ENCODE measurements at places on chromosomes 7 and 10.

DNA sequence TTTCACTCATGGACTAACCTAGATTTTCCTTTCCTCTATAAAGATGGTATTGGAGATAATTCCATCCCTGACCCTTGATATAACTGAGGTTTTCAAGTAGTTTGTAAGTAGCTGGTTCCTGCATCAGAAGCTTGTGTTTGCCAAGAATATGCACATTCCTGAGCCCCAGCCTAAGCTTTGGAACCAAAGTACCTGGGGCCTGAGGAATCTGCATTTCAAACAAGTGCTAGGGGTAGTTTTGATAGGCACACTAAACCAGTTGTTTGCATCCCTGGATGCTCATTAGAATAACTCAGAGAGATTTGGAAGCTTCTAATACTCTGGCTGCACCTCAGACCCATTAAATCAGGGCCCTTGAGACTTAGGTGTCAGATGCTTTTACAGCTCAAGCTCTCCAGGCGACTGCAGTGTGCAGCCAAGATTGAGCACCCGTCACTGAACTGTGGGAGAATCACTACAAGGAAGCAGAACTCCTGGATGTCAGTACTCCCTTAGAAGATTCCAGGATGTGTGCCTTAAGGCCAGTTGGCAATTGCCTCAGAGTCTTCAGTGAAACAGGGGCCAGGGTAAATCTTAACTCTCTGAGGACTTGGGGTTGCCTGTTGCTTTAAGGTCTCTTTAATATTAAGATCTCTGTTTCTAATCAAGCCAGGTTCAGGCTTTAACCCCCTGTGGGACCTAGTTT is 565.0 kb downstream of the REEP3 start:
- DNase-seq, result no peak

GRCh38 chr7:30005464-30005863 is 15.9 kb upstream of the SCRN1 start:
- no peak for DNase-seq

- no peak for DNase-seq
These were observed 21.3 kb upstream of the TMEM236 start for GRCh38 chr10:17730667-17731066.

DNA sequence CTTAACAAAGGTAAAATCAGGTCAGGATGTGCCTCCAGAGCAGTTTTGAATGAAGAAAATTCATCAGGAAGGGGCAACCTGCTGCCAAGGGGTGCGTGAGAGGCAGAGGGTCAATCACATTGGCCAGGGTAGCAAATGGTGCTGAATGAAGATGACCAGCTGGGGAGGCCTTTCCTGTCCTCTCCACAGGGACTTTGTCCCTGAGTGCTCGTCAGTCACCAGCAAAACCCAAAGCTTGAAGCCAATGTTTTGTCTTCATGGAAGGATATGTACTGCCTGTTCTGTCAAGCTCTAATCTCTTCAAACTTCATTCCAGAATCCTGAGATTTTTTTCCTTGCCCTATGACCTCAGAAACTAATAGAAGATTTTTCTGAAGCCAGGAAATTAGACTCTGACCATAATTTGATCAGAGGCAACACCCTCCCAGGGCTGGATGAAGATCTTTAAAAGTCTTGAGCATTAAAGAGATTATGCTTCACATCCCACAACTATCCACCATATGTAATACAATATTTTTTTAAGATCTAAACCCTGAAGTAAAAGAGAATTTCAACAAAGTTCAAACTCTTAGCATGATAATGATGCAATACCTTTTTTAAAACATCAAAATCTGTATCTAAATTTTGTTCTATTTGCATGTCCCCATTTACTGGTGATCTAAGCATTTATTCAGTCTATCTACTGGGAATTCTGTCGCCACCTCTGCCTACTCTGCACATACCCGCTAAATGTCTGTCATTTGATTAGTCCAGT is 243.0 kb downstream of the SNX13 start:
- DNase-seq, result no peak

DNA sequence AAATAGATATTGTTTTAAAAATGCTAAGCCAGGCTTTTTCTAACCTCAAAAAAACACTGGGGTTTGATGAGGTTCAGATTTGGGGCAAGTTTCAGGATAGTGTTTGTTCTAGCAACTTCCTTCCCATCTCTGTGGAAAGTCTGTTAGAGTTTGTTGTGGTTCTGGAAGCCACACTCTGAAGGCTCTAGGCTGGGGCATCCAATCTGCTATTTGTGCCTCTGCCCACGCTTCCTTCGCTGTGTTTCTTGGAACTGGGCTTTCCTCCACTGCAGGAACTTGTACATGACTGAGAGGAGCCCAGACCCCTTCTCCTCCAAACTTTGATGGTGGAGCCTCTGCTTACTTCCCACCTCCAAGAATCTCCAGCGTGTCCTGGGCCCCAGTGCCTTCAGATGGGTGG is 108.5 kb upstream of the SLC25A13 start:
- DNase-seq, result no peak

GRCh38 chr10:57689596-57690297 is 577.9 kb downstream of the IPMK start:
- no peak for DNase-seq

- DNase-seq, result no peak
These were observed 165.5 kb downstream of the CPED1 start for GRCh38 chr7:121153995-121154394.

DNA sequence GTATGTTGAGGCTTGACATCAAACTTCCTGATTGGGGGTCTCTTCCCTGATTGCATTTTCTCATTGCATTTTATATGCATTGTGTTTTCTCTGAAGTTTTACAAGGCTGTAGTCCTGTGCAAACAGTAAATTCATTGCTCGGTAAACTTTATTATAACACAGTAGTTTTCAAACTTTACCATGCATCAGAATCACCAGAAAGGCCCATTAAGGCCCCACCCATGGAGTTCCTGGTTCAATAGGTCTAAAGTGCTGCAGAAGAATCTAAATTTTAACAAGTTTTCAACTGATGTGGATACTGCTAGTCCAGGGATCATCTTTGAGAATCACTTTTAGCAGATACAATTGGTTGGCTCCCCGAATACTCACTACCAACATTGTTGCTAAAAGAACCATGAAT is 634.7 kb upstream of the LRRTM3 start:
- DNase-seq, result no peak

- DNase-seq, result no peak
These were observed 43.8 kb upstream of the PRKG1 start for GRCh38 chr10:51030480-51030879.

- no peak for DNase-seq
These were observed 459.2 kb upstream of the LRRTM3 start for GRCh38 chr10:66466622-66467021.

DNA sequence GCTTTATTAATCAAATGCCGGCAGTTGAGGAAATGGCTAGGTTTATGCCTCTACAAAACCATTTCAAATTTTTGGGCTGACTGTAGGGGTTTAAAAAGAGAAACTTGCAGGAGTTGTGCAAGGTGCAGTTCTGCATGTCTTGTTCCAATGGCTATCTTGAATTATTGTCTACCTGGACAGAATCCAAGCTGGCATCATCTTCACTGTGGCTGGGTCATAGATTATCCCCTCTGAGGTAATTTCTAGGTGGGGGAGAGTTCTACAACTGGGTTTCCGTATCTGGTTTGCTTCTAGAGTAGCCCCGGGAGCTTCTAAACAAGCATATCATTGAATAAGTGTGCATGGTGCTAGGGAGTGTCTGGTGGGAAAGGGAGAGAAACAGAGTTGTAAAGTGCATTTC is 16.9 kb downstream of the BET1 start:
- DNase-seq, result no peak

GRCh38 chr7:18754766-18755165 is 259.2 kb downstream of the HDAC9 start:
- no peak for DNase-seq

DNA sequence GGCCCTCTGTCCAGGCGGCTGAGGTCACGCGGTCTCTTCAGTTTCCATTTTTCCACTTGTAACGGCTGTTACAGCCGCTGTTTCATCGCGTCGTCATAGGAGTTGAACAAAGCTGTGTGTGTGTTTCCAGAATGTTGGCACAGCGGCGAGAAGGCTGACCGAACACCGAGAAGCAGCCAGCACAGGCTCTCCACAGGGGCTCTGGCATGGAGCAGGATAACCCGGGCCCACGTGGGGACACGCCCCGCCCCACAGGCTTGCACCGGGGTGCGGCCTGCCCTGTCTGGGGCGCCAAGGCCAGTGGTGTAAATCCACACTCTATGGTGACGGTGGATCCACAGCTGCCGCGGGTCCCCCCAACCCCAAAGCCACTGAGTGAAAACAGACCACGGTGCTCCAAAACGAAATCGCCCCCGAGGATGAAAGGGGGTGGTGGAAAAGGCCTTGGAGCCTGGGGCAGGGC is 448.2 kb downstream of the DNAJB6 start:
- no peak for DNase-seq

- no peak for DNase-seq
These were observed 17.6 kb downstream of the MINDY4 start for GRCh38 chr7:30788640-30789333.

GRCh38 chr10:119483001-119483400 is 59.5 kb downstream of the RGS10 start:
- no peak for DNase-seq

DNA sequence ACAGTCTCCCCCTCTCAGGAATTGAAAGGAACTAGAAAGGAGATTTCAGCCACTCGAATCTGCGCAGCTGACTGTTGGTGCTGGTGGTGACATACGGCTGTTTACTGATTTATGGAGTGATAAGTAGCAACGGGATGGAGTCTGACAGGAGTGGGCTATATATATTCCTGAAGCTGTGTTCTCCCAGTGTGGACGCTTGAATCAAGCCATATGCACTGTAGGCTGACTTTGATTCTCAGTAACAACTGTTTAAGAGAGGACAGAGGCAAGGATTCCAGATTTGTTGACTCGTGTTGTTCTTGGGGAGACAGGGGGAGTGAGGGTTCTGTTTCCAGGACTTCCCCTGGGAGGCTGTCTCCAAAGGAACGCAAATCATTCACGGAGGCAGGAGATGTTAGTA is 260.1 kb upstream of the AUTS2 start:
- no peak for DNase-seq

DNA sequence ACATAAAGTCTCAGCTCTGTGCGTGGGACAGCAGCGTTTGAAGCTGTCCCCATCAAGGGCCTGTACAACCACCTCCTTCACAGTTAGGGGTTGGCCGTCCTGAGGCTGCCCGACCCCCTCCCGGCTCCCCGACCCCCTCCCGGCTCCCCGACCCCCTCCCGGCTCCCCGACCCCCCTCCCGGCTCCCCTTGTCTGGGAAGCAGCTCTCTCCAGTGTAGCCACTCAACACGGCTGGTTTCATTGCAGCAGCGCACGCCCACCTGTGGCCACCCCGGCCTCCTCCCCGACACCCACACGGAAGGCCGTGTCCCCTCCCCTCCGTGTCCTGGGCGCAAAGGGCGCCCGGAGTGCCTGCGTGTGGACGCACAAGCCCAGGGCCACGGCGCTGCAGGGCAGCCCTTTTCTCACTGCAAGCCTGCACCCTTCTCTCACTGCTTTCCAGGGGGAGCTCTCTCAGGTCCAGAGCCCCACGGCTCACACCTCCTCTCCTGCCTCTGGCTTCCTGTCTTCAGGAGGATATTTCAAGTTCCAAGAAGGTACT is 20.9 kb upstream of the FAM20C start:
- no peak for DNase-seq

- no peak for DNase-seq
These were observed 2.4 kb upstream of the EXOC6 start for GRCh38 chr10:92845921-92846320.

DNA sequence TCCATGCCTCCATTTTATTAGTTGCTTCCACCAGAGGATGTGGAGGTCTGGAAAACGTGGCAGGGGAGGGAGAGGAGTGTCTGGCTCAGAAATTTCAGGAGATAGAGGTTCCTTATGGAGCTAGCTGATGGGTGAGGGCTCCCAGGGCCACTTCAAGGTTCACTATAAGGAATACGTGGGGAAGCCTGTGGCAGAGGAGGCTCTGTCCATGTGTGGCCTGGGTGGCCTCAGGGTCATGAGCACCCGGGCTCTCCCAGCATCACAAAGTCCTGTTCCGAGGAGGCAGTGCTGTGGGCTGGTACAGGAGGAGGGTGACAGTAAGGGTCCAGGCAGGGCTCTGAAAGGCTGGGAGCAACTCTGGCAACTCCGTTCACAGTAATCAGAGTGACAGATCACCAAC is 24.6 kb downstream of the ARHGAP22 start:
- no peak for DNase-seq

DNA sequence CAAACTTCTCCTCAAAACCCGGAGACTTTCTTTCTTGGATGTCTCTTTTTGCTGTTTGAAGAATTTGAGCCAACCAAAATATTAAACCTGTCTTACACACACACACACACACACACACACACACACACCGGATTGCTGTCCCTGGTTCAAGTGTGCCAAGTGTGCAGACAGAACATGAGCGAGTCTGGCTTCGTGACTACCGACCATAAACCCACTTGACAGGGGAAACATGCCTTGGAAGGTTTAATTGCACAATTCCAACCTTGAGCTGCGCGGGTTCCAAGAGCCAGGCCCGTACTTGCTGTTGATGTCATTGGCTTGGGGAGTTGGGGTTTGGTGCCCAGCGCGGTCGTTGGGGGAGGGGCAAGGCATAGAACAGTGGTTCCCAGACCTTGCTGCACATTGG is 1.7 kb downstream of the EGFR start:
- DNase-seq, result no peak

- DNase-seq, result no peak
These were observed 413.5 kb upstream of the SEMA3D start for GRCh38 chr7:85600395-85600794.

DNA sequence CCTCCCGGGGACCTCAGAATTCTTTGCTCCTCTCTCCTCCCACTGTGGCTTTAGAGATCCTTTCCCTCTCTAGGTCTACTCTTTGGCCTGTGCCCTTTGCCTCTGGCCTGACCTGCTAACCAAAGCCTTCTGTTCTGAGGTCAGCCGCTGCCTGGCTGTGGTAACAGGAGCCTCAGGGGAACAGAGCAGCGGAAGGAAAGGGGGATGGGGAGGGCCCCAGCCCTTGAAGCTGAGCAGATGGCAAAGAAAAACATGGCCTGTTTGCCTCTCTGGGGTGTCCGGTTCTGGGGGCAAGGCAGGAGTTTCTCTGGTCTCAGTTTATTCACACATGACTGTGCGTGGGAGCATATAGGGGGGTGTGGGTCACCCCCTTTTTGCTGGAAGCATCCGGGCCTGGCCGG is 28.2 kb downstream of the COL26A1 start:
- no peak for DNase-seq

DNA sequence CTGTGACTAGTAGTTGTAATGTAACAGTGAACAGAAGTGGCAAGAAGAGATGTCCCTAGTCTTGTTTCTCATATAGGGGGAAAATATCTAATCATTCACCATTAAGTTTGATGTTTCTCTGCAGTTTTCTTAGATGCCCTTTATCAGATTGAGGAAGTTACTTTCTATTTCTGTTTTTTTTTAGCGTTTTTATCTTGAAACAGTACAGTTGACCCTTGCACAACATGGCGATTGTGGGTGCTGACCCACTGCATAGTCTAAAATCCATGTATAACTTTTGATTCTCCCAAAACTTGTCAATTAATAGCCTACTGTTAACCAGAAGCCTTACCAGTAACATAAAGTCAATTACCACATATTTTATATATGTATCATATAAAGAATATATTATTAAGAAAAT is 192.0 kb downstream of the ADK start:
- DNase-seq, result no peak

Data from activated T-helper 1 cell treated with anti-CD3 and anti-CD28 coated beads, Interleukin-2, amount 50 U/mL, for 16 hours (primary cell).